ENCODE measurements at places on chromosomes 1 and 21. TPM values are rescaled to one million over a fixed set of nuclear protein-coding genes. Genes with fewer than 3 reads are reported as not detected.

- peaks cover 3% of the 10 kb centered on the region for H3K4me1 ChIP-seq
- DNase-seq: no peak
- H3K27me3 ChIP-seq: no peaks in the 10 kb centered on the region
- H3K4me3 ChIP-seq: no peak overlapping the region
- no peak overlapping the region for H3K27ac ChIP-seq
- peaks cover 3% of the 10 kb centered on the region for H3K36me3 ChIP-seq
Measured at GRCh38 chr21:42754270-42754933, 101.0 kb downstream of the PDE9A start.

- H3K27ac ChIP-seq: no peak overlapping the region
- no peak overlapping the region for H3K4me3 ChIP-seq
- no peaks in the 10 kb centered on the region for H3K36me3 ChIP-seq
- no peak for DNase-seq
Measured at GRCh38 chr1:160879056-160879455, 5.9 kb downstream of the ITLN1 start.

- H3K4me1 ChIP-seq: peaks cover 5% of the 10 kb centered on the region
- DNase-seq: no peak
- H3K27me3 ChIP-seq: no peaks in the 10 kb centered on the region
- no peak overlapping the region for H3K4me3 ChIP-seq
- H3K27ac ChIP-seq: no peak overlapping the region
- no peaks in the 10 kb centered on the region for H3K36me3 ChIP-seq
Measured at GRCh38 chr1:221097479-221098281, 218.4 kb downstream of the HLX start.

DNA sequence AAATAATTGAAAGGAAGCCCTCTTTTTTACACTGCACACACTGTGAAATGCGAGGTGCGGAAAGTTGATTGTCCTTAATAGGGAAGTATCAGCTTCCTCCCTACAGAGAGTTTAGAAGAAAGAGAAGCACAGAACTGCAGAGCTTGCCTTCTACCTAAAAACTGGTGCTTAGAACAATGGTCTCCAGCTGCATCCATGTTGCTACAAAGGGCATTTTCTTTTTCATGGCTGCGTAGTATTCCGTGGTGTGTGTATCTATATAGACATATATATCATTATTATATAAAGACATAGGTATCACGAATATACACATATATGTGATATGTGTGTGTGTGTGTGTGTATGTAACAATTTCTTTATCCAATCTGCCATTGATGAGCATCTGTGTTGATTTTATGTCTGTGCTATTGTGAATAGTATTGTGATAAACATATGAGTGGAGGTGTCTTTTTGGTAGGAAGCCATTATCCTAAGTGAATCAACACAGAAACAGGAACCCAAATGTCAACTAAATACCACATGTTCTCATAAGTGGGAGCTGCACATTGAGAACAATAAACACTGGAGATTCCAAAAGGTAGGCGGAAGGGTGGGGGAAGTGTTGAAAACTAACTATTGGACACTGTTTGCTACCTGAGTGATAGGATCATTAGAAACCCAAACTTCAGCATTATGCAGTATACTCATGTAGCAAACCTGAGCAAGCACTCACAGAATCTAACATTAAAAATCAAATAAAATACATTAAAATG, 290.0 kb upstream of the RUNX1 start:
- H3K4me3 ChIP-seq: no peak overlapping the region
- peaks cover 7% of the 10 kb centered on the region for H3K36me3 ChIP-seq
- H3K27ac ChIP-seq: peak overlapping the region; percentile 11
- H3K4me1 ChIP-seq: peaks cover 40% of the 10 kb centered on the region
- H3K27me3 ChIP-seq: no peaks in the 10 kb centered on the region
- no peak for DNase-seq

GRCh38 chr1:26791626-26792025, 3.9 kb downstream of the PIGV start:
- H3K27me3 ChIP-seq: no peaks in the 10 kb centered on the region
- H3K4me1 ChIP-seq: peaks cover 64% of the 10 kb centered on the region
- H3K4me3 ChIP-seq: peak overlapping the region; percentile 100
- peaks cover 31% of the 10 kb centered on the region for H3K36me3 ChIP-seq
- peak overlapping the region; percentile 100 for H3K27ac ChIP-seq

GRCh38 chr1:50861772-50862171, 98.3 kb downstream of the FAF1 start:
- no peak overlapping the region for H3K4me3 ChIP-seq
- no peaks in the 10 kb centered on the region for H3K27me3 ChIP-seq
- no peaks in the 10 kb centered on the region for H3K4me1 ChIP-seq
- no peak for DNase-seq

DNA sequence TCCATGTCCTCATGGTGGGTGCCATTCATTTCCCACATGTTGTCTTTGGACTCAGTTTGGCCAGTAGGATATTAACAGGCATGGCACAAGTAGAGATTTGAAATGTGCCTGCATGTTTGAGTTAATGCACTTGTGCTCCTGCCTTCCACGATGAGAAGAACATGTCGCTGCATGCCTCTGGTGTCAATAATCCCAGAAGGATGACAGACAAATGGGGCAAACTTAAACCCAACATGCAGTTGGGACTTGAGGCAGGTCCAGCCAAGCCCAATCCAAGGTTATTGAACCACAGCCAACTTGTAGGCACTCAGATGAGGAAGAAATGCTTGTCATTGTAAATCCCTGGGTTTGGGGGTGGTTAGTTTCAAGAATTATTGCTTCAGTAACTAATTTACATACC, 174.6 kb downstream of the TRIM33 start:
- H3K27me3 ChIP-seq: peaks cover 7% of the 10 kb centered on the region
- no peak overlapping the region for H3K27ac ChIP-seq
- peaks cover 23% of the 10 kb centered on the region for H3K4me1 ChIP-seq
- DNase-seq: no peak
- H3K4me3 ChIP-seq: no peak overlapping the region

GRCh38 chr1:12038356-12039163, 19.3 kb downstream of the MIIP start:
- H3K36me3 ChIP-seq: peaks cover 3% of the 10 kb centered on the region
- no peak for DNase-seq
- peak overlapping the region; percentile 58 for H3K27ac ChIP-seq
- H3K4me3 ChIP-seq: no peak overlapping the region
- H3K27me3 ChIP-seq: no peaks in the 10 kb centered on the region

DNA sequence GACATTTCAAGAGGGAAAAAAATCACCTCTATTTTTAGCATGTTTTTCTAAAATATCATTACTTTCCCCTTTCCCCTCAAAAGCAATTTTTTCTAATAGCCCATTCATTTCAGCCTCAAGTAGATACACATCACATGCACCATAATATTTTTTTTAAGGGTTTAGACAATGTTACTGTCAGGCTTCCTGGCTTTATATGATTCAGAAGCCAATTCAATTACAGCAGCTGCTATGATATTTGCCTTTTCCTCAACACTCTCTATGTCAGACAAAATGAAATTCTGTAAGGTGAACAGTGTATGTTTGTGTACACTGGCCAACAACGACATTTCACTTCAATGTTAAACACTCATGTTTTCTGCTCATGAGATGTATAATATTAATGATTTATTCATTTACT, 46.5 kb downstream of the OMA1 start:
- H3K4me3 ChIP-seq: no peak overlapping the region
- peaks cover 4% of the 10 kb centered on the region for H3K4me1 ChIP-seq
- no peaks in the 10 kb centered on the region for H3K27me3 ChIP-seq

DNA sequence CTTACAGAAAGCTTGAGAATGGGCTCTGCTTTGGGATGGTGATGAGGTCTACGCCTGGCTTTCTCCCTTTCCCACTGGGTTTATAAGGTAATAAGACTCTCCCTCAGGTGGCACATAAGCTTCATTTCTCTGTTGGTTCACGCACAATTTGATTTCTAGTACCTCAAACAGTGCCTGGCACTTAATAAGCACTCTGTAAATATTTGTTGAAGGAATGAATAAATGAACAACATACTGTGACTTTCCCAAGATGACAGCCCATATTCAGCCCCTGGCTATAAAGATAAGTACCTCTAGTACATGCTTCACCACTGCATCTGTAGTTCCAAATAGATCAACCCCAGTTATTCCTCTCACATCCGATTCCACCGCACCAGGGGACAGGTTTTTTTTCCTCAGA, 17.8 kb downstream of the COPA start:
- no peak overlapping the region for H3K4me3 ChIP-seq
- peaks cover 66% of the 10 kb centered on the region for H3K36me3 ChIP-seq
- peaks cover 6% of the 10 kb centered on the region for H3K4me1 ChIP-seq
- no peaks in the 10 kb centered on the region for H3K27me3 ChIP-seq

DNA sequence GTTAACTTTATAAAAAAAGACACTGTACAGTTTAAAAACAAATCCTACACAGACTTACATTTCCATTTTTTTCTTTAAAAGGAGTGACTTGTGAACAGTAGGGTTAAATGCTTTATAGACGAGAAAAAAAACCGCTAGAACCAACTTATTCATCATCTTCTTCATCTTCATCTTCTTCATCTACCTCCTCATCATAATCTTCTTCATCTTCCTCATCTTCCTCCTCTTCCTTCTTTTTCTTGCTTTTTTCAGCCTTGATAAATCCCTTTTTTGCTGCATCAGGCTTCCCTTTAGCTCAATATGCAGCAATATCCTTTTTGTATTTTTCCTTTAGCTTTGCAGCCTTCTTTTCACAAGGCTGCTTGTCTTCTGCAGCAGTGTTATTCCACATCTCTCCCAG, 22.5 kb downstream of the FMO1 start:
- H3K36me3 ChIP-seq: no peaks in the 10 kb centered on the region
- peaks cover 14% of the 10 kb centered on the region for H3K27me3 ChIP-seq
- DNase-seq: no peak
- no peak overlapping the region for H3K27ac ChIP-seq

GRCh38 chr1:34885405-34886247, 26.1 kb upstream of the SMIM12 start:
- H3K27ac ChIP-seq: no peak overlapping the region
- peaks cover 46% of the 10 kb centered on the region for H3K27me3 ChIP-seq
- H3K36me3 ChIP-seq: no peaks in the 10 kb centered on the region
- H3K4me1 ChIP-seq: peaks cover 3% of the 10 kb centered on the region

DNA sequence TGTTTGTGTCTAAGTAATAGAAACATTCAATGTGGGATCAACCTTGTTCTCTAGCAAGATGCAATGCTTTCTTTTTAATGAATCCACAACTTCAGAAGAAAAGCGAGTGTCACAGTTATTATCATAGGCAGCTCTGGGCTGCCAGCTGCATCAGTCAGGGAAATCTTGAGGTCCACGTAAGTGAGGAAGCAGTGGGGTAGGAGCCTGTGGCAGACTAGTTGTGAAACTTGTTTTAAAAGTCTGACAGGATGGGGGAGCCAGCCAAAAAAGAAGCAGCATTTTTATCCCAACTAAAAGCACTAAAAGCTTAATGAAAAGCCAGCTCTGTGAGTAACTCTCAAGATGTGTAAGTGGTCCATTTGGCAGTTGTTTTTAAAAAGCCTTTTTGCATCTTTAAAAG, 113.1 kb downstream of the ZNF326 start:
- peaks cover 18% of the 10 kb centered on the region for H3K27me3 ChIP-seq
- no peak overlapping the region for H3K4me3 ChIP-seq
- DNase-seq: no peak
- H3K4me1 ChIP-seq: no peaks in the 10 kb centered on the region
- H3K27ac ChIP-seq: no peak overlapping the region

GRCh38 chr1:41432481-41433280, 51.8 kb downstream of the EDN2 start:
- peak; percentile 90 for DNase-seq
- no peak overlapping the region for H3K4me3 ChIP-seq
- no peak overlapping the region for H3K27ac ChIP-seq
- peaks cover 4% of the 10 kb centered on the region for H3K27me3 ChIP-seq

DNA sequence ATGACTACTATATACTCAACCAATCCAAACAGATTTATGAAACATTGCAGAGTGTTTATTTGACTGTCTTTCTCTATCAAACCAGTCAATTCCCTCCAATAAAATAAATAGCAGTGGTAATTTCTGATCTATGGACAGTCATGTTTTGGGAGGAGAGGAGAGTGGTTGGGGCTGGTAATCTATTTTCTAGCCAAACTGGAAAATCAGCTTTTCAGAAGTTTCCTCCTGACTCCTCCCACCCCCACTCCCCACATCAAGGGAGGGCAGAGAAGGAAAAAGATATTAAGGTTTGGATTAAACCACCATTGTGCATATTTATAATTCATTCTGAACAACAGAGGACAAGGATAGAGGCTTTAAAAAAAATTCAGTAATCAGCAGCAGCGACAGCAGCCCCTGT, 69.4 kb upstream of the SOX13 start:
- no peak for DNase-seq
- peaks cover 4% of the 10 kb centered on the region for H3K4me1 ChIP-seq
- H3K4me3 ChIP-seq: no peak overlapping the region
- peaks cover 3% of the 10 kb centered on the region for H3K27me3 ChIP-seq
- H3K36me3 ChIP-seq: no peaks in the 10 kb centered on the region
- H3K27ac ChIP-seq: no peak overlapping the region

DNA sequence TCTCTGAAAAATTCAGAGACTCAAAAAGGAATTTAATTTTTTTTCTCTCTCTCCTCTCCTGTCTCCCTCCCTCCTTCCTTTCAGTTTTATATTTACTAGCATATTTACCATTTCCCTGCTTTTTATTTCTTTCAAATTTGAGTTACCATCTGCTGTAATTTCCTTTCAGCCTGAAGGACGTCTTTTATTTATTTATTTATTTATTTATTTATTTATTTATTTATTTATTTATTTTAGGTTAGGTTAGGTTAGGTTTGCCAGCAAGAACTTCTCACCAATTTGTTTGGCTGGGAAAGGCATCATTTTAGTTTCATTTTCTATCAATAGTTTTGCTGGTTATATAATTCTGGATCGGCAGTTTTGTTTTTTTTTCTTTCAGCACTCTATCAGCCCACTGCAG, 231.7 kb upstream of the ZRANB2 start:
- H3K36me3 ChIP-seq: no peaks in the 10 kb centered on the region
- no peak for DNase-seq
- no peak overlapping the region for H3K4me3 ChIP-seq

- peaks cover 11% of the 10 kb centered on the region for H3K4me1 ChIP-seq
- no peaks in the 10 kb centered on the region for H3K36me3 ChIP-seq
- no peak overlapping the region for H3K4me3 ChIP-seq
- no peak for DNase-seq
- no peak overlapping the region for H3K27ac ChIP-seq
Measured at GRCh38 chr1:234712891-234713305, 102.9 kb upstream of the IRF2BP2 start.

KLHDC8A gene
- not detected for total RNA-seq

PRAMEF4 gene
- total RNA-seq: not detected

CCDC181 gene
- 0.09 TPM for total RNA-seq

NCMAP gene
- not detected for total RNA-seq

LAX1 gene
- total RNA-seq: 13.4 TPM

ASCL5 gene
- not detected for total RNA-seq

NME7 gene
- total RNA-seq: 10.6 TPM

IGSF21 gene
- not detected for total RNA-seq

RHD gene
- total RNA-seq: not detected

BCAR3 gene
- 0.61 TPM for total RNA-seq
